ENCODE measurements at places on chromosomes 16 and 17.

DNA sequence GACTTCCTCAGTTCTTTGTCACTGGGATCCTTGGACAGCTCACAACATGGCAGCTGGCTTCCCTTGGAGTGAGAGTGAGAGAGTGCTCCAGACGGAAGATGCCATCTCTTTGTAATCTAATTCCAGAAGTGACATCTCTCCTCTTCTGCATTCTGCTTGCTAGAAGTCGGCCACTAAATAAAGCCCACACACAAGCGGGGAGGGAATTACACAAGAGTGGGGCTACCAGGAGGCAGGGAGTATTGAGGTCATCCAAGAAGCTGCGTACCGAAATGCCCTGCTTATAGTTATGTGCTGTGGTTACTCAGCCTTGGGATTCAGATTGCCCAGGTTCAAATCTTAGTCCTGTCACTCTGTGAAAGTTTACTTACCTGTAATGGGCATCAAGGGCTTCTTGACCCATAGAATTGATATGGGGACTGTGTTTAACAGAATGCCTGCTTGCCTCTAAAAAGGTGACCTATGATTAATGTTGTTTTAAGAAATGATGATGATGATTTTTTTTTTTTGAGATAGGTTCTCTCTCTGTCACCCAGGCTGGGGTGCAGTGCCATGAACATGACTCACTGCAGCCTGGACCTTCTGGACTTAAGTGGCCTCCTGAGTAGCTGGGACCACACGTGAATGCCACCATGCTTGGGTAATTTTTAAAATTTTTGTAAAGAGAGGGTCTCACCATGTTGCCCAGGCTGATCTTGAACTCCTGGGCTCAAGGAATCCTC is 120.9 kb upstream of the HS3ST2 start:
- no peak for DNase-seq

DNA sequence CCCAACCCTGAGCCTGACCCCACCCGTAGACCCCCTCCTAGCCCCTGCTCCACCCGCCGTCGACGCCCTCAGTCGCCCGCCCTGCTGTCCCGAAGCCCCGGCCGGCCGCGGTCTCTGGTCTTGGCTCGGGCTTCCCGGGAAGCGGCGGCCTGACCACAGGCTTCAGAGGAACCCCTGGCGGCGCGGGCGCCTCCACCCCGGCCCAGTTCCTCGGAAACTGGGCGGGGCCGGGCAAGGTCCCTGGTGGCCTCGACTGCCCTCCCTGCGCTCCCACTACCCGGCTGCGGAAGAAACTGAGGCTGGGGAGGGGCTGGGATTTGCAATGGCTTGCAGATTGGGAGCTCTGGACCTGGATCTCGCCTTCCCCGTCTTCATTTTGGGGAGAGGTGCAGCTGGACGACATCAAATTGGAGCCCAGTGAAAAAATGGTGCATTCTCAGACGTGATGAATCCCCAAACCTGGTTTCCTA is 692 bp upstream of the SOCS1 start:
- DNase-seq, result peak; percentile 28

GRCh38 chr17:32161506-32162365 is 19.4 kb downstream of the RHOT1 start:
- DNase-seq, result no peak

- DNase-seq, result no peak
Measured at GRCh38 chr16:78242239-78242630, 142.8 kb downstream of the WWOX start.

GRCh38 chr17:38851434-38851833 is 2.1 kb downstream of the RPL23 start:
- no peak for DNase-seq

DNA sequence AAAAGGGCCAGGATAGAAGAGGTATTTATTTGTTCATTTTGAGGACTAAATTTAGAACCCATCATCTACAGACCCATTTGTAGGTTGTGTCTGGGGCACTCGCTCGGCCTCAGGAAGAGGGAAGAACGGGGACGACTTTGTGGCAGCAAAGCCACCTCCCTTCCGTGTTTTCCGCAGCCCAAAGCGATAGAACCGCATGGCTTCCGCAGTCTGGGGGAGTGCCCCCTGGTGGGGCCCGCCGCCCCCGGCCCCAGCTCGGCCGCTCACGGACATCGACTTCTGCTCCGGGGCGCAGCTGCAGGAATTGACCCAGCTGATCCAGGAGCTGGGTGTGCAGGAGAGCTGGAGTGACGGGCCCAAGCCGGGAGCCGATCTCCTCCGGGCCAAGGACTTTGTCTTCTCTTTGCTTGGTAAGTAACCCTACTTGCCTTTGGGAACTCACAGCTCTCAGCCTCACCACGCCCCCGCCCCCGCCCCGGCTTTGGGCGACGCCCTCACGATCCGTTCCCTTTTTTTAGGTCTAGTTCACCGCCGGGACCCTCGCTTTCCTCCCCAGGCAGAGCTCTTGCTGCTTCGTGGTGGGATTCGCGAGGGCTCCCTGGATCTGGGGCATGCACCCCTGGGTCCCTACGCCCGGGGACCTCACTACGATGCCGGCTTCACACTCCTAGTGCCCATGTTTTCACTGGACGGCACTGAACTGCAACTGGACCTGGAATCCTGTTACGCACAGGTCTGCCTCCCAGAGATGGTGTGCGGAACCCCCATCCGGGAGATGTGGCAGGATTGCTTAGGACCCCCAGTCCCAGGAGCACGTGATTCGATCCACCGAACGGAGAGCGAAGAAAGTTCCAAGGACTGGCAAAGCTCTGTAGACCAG is 681 bp downstream of the TMEM102 start:
- peak; percentile 39 for DNase-seq

GRCh38 chr17:16371742-16372141 is 9.1 kb upstream of the UBB start:
- peak; percentile 27 for DNase-seq

DNA sequence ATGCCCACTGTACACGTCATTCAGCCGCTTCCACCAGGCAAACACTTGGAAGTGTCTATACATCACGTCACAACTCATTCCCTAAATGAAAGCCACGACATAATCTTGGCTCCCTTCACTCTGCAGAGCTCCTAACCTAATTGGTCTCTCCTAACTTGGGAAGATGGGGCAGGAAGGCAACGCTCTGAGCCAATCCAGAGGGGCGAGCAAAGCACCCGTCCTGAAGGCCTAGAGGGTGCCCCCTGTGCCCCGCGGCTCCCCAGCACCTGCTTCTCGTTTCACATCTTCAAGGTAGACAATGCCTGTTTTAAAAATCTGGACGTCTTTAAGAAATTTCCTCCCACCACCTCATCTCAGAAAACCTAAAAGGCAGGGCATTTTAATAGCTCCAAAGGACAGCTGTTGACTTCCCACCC is 1.0 kb downstream of the CSNK2A2 start:
- no peak for DNase-seq

- DNase-seq, result no peak
Measured at GRCh38 chr16:84717484-84717883, 17.7 kb downstream of the USP10 start.

DNA sequence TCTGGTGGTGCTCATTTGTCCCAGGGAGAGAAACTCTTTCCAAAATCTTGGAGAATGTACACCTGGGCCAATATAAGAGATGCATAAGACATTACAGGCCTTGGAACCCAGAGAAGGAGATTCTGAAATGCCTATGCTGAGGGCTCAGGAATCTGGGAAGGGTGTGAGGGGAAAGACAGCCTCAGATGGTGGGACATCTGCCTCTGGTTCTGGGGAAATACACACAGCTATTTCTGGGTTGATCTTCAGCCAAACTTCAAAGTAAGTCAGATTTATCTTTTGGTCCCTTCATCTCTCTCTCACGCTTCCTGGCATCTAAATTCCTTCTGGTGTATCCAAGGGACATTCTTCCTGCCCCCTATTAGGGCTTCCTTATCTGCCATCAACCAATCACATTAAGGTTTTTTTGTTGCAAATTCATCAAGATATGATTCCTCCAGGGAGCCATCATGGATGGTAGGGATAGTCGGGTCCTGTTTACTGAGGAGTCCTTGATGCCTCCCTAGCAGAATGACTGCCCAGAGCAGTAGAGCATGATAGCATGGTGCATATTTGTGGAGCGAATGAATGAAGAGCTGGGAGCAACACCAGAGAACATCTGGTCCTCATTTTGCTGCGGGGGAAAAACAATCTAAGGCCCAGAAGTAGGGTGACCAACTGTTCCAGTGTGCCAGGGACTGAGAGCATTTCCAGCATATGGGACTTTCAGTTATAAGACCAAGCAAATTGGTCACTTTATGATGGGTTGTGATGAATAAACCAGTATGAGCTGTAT is 35.7 kb upstream of the DYNLL2 start:
- no peak for DNase-seq

- DNase-seq, result no peak
Measured at GRCh38 chr16:48459167-48459566, 74.0 kb upstream of the SIAH1 start.

DNA sequence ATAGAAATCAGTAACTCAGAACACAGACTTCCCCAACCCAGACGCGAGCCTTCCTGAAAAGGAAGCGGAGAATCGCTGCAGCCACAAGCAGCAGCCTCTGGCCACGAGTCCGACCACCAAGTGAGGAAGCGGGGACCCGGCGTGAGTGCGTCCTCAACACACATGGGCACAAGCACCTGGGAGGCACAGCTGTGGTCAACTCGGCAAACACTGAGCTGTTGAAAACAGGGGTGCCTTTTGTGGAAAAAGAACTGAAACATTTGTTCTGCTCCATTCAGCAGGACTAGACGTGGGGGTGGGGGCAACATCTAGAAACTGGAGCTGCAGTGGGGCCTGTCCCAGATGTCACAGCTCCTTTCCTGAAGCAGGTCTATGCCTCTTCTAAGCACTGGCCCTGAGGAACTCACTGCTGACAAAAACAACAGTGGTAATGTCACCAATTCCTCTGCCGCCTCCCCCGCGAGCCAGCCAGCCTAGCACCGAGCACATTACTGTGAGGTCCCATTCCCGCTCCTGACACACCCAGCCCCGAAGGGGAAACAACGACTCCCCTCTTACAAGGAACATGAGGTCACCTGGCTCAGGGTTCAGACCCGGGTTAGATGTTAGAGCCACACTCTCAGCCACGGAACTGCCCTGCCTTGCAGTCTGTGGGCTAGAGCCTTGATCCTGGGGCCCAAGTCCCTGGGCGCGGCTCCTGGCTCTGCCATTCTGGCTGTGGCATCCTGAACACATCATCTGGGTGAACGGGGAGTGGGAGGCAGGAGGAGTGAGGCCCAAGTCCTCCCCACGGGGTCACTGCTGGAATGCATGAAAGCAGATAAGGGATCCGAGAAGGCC is 29.0 kb downstream of the KDM8 start:
- DNase-seq, result no peak

GRCh38 chr17:77608431-77608830 is 350.1 kb upstream of the TNRC6C start:
- DNase-seq, result no peak

- no peak for DNase-seq
Measured at GRCh38 chr17:77286641-77287431, 146.1 kb downstream of the SEC14L1 start.

GRCh38 chr16:10753670-10754069 is 10.0 kb downstream of the NUBP1 start:
- DNase-seq, result no peak

DNA sequence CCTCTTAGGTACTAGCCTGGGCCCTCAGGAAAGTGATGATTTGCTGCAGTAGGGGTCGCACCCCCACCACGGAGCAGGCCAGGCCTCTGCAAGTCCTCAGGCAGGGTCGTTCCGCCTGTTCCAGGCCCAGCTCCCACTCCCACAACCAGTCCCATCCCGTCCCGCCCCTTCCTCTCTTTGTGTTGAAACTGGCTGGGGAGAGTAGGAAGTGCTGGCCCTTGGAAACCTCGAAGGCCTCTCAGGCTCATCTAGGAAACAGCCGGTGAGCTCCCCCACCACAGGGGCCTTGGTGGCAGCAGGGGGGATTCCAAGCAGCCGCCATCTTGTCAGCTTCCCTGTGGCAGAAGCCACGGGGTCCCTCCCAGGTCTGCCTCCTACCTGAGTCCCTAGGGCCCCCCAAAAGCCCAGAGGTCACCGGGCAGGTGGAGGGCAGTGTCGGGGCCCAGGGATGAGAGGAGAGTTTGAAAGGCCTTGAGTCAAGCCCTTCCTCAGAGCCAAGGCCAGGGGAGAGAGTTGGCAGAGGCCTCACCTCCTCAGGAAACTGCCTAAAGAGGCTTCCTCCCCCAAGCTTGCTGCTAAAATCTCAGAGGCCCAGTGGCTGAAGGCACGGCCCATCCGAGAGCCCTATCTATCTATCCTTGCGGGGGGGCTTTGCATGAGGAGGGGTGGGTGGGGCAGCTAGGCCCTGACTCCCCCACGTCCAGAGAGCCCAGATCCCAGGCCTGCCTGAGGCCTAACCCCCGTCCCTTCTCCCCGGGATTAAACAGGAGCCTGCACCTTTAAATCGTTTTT is 22.2 kb downstream of the MMP15 start:
- no peak for DNase-seq

- no peak for DNase-seq
Measured at GRCh38 chr17:71922439-71922838, 198.4 kb upstream of the SOX9 start.
